Body of pancreas (tissue), 4 donors: ENCODE measurements at places on chromosomes 12 and 14. TPM values are rescaled to one million over a fixed set of nuclear protein-coding genes. Genes with fewer than 3 reads are reported as not detected.

The PIWIL1 gene
- total RNA-seq: not detected

The CELA1 gene
- not detected for total RNA-seq

The KRT73 gene
- 1.3 TPM for total RNA-seq

The RD3L gene
- total RNA-seq: not detected

The GPRC5D gene
- total RNA-seq: not detected

The ESR2 gene
- not detected for total RNA-seq

The RNF212B gene
- total RNA-seq: not detected

The SLC4A8 gene
- 1.6 TPM for total RNA-seq

The HOXC9 gene
- total RNA-seq: not detected

The LTBP2 gene
- total RNA-seq: 15.8 TPM

The IRAK3 gene
- 6.3 TPM for total RNA-seq

The MEG3 gene
- total RNA-seq: 150 TPM

The KRT75 gene
- not detected for total RNA-seq

The DIO2 gene
- under 0.01 TPM for total RNA-seq

The CISTR gene
- total RNA-seq: not detected

The HPD gene
- total RNA-seq: 3.0 TPM

The SERPINA10 gene
- not detected for total RNA-seq

The GPR135 gene
- total RNA-seq: 4.6 TPM

The TMPRSS12 gene
- not detected for total RNA-seq
